Tracheal epithelial cell (primary cell): ENCODE measurements at places on chromosomes 1 and 21. TPM values are rescaled to one million over a fixed set of nuclear protein-coding genes. Genes with fewer than 3 reads are reported as not detected.

Gene COPA
- total RNA-seq, result 87.0 and 170 TPM in 2 replicates

Gene HRNR
- total RNA-seq, result 0.24 TPM in 1 of 2 replicates, not detected in the other

Gene OR2T11
- total RNA-seq, result not detected in 2 replicates

Gene USH2A
- total RNA-seq, result not detected in 2 replicates

Gene OR2T33
- not detected in 2 replicates for total RNA-seq

Gene CELA2A
- not detected in 2 replicates for total RNA-seq

Gene CD53
- total RNA-seq, result not detected in 2 replicates

Gene LRRN2
- total RNA-seq, result not detected in 2 replicates

Gene BMP8A
- not detected in 2 replicates for total RNA-seq

Gene TGFB2
- 3.8 and 10.6 TPM in 2 replicates for total RNA-seq

Gene GLIS1
- total RNA-seq, result 0.24 TPM in 1 of 2 replicates, not detected in the other

Gene RAB25
- 52.2 and 69.4 TPM in 2 replicates for total RNA-seq

Gene GBP3
- 5.1 and 31.3 TPM in 2 replicates for total RNA-seq

Gene GJA9
- total RNA-seq, result 0.21 and 0.24 TPM in 2 replicates

Gene COL8A2
- total RNA-seq, result 3.0 and 3.1 TPM in 2 replicates

Gene FCAMR
- total RNA-seq, result 0.24 TPM in 1 of 2 replicates, not detected in the other

Gene RGS16
- 0.72 and 3.0 TPM in 2 replicates for total RNA-seq

Gene CR1
- not detected in 2 replicates for total RNA-seq

Gene GFI1
- total RNA-seq, result 0.24 TPM in 1 of 2 replicates, not detected in the other

Gene PTGER3
- total RNA-seq, result under 0.01 TPM in 1 of 2 replicates, not detected in the other

Gene IVL
- total RNA-seq, result 0.43 and 6.5 TPM in 2 replicates

Gene CROCC
- total RNA-seq, result 6.0 and 22.0 TPM in 2 replicates

Gene SON
- 120 and 141 TPM in 2 replicates for total RNA-seq

Gene PLEKHO1
- 3.8 and 18.3 TPM in 2 replicates for total RNA-seq

Gene CADM3
- not detected in 2 replicates for total RNA-seq

Gene GRHL3
- total RNA-seq, result 29.0 and 34.9 TPM in 2 replicates

Gene CENPS
- total RNA-seq, result 5.3 and 6.8 TPM in 2 replicates

Gene KRTAP7-1
- not detected in 2 replicates for total RNA-seq

Gene PLPPR4
- not detected in 2 replicates for total RNA-seq

Gene POLR3C
- total RNA-seq, result 23.7 and 33.7 TPM in 2 replicates

Gene FH
- total RNA-seq, result 48.4 and 49.2 TPM in 2 replicates

Gene RBP7
- 0.96 and 1.7 TPM in 2 replicates for total RNA-seq

Gene OR6Y1
- not detected in 2 replicates for total RNA-seq

Gene ITGB2
- total RNA-seq, result 1.7 and 3.6 TPM in 2 replicates

Gene BEST4
- under 0.01 TPM in 1 of 2 replicates, not detected in the other for total RNA-seq

Gene MTHFR
- total RNA-seq, result 10.6 and 14.5 TPM in 2 replicates

Gene VWA5B1
- not detected in 2 replicates for total RNA-seq

Gene SNX7
- 31.1 and 36.2 TPM in 2 replicates for total RNA-seq

Gene PPIH
- 22.2 and 28.4 TPM in 2 replicates for total RNA-seq

Gene HUNK
- under 0.01 TPM in 1 of 2 replicates, not detected in the other for total RNA-seq

Gene SLAMF1
- total RNA-seq, result not detected in 2 replicates

Gene HPDL
- total RNA-seq, result 0.96 and 1.9 TPM in 2 replicates

Gene FHAD1
- not detected in 2 replicates for total RNA-seq

Gene TLCD4
- 0.21 and 4.1 TPM in 2 replicates for total RNA-seq
